ENCODE measurements at places on chromosomes 2 and 18.

GRCh38 chr2:20484034-20484617 is 37.3 kb downstream of the RHOB start:
- DNase-seq, result no peak

- DNase-seq, result peak; percentile 61
Measured at GRCh38 chr2:186503827-186504606, 18.0 kb downstream of the ZC3H15 start.

DNA sequence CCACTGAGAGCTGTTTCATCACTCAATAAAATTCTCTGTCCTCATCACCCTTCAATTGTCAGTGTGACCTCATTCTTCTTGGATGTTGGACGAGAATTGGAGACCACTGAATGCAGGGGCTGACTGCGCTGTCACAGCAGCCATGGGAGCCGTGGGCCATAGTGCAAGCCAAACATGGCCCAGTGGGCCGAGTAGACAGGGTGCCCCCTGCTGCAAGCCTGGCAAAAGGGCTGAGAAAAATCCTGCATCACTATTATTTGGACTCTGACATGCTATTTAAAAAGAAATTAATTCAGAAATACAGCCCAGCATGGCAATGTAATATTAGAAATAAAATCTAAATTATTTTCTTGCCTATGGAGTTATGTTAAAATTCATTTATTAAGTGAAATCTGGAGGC is 67.8 kb upstream of the FAM98A start:
- peak; percentile 8 for DNase-seq

DNA sequence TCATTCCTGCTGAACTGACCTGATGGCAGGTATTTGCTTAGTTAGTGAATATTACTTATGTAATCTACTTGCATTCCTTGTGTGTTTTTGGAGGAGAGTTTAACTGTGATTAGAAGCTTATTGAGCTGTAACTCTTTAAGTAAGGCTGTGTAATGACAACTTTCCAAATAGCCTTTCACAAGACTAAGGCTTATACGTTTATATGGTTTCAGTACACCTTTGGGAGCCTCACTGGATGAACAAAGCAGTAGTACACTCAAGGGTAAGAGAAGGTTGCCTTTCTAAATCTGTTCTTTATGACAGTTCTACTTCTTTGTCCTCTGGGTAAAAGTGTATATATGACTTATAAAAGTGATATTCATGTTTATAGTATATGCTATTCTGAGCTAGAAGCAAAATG is 4.3 kb downstream of the ITPRID2 start:
- DNase-seq, result no peak

- no peak for DNase-seq
Measured at GRCh38 chr18:4468511-4468910, 13.4 kb upstream of the DLGAP1 start.

DNA sequence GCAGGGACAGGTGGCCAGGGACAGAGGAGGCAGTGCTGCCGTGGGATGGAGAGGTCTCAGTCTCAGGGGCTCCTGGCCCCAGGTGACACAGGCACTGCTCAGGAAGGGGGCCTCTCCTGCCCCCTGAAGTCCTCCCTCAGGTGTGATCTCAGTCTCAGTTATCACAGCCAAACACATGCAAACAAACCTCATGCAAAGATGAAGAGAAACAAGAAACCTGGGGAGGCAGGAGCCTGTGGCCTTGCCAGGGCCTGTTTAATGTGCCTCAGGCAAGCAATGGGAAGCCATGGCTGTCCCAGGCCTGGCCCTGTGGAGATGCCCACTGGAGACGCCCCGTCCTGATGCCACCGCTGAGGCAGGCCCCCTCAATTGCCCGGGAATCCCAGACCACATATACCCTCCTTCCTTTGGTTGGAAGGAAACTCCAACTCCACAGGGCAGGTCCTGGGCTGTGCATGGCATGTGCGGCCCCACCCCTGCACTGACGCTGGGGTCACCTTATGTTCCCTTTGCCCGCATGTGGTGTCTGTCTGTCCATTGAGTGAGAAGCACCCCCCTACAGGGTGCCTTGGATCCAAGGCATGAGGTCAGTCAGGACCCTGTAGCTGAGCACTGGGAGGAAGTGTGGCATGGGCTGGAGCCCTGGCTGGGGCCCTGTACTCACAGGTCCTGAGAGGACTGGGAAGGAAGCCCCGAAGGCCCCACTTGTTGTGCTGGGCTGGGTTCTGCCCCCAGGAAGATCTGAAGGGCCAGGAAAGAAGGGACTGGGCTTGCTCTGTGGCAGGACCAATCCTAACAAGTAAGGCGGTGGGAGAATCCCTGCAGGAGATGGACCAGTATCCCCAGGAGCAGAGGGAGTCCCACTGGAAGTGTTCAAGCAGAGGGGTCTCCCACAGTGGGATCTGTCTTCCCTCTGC is 68.8 kb upstream of the RAB6C start:
- no peak for DNase-seq

DNA sequence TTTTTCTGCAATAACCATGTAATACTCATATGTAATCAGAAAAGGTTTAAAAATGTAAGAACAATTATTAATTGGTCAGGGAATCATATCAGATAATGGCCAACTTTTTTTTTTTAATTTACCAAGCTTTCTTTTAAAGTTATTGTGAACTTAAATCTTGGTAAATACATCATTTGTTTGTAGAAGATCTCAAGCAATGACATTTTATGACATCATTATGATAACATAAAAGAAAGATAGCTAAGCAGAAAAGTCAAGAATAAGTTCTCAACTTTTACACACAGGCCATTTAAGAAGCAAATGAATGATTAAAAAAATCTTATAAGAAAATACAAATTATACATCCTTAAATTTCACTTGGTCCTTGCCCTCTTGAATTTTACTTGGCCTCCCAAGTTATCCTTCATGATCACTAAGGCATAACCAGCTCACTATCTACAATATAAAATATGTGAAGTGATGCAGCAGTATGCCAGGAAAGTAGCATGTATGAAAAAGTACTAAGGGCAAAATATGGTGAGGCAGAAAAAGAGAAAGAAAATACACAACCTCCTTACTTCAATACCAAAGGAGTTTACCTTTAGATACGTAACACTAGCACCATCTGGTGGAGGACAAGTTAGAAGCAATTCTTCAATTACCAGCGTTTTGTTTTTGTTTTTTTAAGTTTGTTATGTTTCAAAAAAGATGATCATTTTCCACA is 116.6 kb downstream of the SRBD1 start:
- peak; percentile 86 for DNase-seq

DNA sequence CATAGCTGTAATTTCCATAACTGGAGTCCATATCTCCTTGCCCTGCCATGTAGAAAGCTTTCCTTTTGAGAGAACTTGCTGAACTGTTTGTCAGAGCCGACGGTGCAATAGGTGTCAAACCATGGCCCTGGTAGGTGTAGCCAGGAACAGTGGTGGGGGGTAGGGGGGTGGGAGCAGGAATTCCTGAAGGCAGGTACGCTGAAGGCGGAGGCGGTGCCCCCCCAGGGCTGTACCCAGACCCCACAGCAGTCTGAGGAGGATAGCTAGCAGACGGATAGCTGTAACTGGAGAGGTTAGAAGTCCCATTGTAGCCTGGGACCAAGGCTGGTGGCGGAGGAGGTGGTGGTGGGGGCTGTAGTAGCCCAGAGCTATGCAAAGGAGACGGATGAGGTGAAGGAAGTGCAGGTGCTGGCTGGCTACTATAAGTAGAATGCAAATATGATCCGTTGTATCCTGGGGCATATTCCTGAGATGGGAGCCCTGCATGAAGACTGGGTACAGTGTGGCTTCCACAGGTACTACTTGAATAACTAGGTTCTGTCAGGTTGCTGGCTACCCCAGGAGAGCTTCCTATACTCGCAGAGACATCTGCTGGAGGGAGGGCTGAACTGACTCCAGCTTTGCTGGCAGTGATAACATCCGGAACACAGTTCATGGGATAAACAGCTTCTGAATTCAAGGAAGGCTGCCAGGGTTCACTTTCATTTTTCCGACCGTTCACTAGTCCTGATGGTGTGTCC is 124.8 kb downstream of the FIGN start:
- DNase-seq, result peak; percentile 64

- DNase-seq, result no peak
Measured at GRCh38 chr2:191441496-191442214, 196.5 kb downstream of the MYO1B start.

GRCh38 chr2:201852462-201852861 is 46.1 kb downstream of the CDK15 start:
- no peak for DNase-seq

- no peak for DNase-seq
Measured at GRCh38 chr2:85682378-85682777, 11.8 kb upstream of the GNLY start.

DNA sequence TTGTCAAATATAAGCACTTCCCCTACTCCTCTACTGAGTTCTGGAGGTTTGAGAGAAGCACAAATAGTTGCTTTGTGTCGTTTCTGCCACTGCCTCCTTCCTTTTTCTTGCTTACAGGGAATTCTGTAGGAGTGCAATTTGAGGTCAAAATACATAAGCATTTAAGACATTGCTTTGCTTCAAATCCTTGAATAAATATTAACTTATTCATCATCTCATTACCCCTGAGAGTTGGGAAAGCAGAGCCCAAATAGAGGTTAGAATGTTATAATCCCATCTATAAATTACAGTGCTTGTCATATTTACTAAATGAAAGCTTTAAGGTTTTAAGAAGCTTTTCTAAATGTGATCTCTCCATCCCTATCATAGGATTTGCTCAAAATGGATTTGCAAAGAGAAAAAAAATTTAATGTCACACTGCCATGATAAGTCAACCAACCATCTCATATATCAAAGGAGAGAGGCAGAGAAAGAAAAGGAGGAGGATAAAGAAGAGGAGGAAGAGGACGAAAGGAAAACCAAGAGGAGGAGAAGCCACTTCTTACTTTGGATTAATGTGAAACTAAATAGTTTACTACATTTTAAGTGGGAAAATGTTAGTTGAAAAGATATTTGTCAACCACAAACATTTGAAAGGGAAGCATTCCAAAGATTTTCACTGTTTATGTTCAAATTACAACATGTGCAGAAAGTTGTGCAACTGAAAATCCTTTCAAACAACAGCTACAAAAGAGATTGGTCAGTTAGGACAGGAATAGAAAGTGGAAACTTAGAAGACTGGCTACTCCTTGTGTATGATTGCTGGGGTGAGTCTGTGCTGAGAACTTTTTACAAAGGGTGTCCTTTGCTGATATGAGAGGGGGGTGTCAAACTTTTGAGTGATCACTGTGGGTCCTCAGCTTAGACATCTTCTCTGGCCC is 277.3 kb upstream of the FN1 start:
- no peak for DNase-seq

- DNase-seq, result no peak
Measured at GRCh38 chr18:63262369-63263335, 56.9 kb downstream of the BCL2 start.

GRCh38 chr18:23280844-23281243 is 145.6 kb downstream of the CABLES1 start:
- no peak for DNase-seq

DNA sequence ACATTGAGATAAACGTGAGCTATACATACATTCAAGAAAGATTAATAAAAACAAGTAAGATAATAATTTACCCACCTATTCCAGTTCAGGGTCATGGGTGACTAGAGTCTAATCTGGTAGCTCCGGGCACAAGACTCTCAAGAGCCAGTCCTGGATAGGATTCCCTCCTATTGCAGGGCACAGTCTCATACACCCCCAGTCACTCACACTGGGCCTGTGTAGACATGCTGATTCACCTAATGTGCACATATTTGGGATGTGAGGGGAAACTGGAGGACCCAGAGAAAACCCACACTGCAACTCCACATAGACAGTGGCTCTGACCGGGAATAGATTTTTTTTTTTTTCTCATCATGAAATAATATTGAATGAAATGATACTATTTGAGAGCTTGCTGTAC is 81.5 kb upstream of the THUMPD2 start:
- no peak for DNase-seq

GRCh38 chr2:36696533-36696932 is at the start of gene VIT:
Gene VIT, plus strand, starts transcription at chr2:36696707. Its CDS starts 19,664 bp downstream, at chr2:36716371.
- no peak for DNase-seq

GRCh38 chr2:209633911-209634310 is 137.7 kb upstream of the UNC80 start:
- no peak for DNase-seq

GRCh38 chr2:36478332-36478738 is 119.6 kb downstream of the FEZ2 start:
- DNase-seq, result no peak

DNA sequence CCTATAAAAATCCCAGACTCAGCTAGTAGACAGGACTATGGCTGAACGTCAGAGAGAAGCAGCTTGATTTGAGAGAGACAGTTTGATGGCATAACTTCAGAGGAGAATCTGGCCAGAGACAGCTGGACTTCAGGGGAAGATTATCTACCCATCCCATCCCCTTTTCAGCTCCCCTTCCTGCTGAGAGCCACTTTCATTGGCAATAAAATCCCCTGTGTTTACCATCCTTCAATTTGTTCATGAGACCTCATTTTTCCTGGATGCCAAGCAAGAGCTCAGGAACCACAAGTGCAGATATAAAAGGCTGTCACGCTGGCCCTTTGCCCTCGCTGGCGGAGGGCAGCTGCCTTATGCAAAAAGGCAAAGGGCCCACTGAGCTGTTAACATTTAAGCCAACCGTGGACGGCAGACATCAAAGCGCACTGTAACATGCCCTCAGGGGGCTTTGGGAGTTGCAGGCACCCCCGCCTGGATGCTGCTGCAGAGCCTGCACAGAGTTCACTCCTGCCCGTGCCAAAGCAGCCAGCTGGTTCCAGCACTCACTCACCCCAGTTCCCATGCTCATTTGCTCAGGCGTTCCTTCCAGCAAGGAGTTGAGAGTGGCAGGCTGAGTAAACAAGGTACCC is 164.3 kb upstream of the PGAP1 start:
- peak; percentile 17 for DNase-seq

GRCh38 chr2:143312441-143312840 is 183.2 kb downstream of the ARHGAP15 start:
- no peak for DNase-seq

GRCh38 chr2:5742126-5742525 is 49.9 kb downstream of the SOX11 start:
- no peak for DNase-seq

- DNase-seq, result no peak
Measured at GRCh38 chr2:105406221-105406620, 7.4 kb upstream of the FHL2 start.

- DNase-seq, result no peak
Measured at GRCh38 chr2:125822746-125823145, 833.2 kb upstream of the GYPC start.

GRCh38 chr18:55384551-55385275 is 203.3 kb downstream of the TCF4 start:
- peak; percentile 85 for DNase-seq

DNA sequence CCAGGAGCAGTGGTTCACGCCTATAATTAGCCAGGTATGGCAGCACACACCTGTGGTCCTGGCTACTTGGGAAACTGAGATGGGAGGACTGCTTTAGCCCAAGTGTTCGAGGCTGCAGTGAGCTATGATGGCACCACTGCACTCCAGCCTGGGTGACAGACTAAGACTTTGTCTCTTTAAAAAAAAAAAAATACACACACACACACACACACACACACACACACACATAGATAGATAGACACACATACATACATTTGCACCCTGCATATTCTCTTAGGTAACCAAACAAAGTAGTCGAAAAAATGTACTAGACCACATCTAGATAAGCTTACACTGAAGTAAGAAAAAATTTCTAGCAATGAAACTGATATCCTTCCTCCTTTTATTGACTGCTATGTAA is 86.8 kb downstream of the OLA1 start:
- DNase-seq, result no peak

Data from GM23338 (cell line).